ENCODE measurements at places on chromosomes 2 and 18. TPM values are rescaled to one million over a fixed set of nuclear protein-coding genes. Genes with fewer than 3 reads are reported as not detected.

DNA sequence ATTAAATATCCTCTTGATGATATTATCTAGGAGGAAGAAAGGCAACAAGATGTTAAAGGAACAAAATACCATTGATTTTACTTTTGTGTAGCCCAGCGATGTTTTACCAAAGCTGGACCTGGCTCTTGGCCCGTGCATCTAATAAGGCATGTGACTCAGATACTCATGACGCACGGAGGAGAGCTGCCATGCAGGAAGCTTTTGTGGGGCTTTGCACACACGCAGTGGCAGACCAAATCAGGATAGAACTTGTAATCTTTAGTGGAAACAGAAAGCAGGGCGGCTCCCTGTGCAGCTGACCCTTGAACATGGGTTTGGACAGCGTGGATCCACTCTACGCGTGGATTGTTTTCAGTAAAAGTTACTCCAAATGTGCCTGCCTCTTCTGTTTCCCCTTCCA is 190.0 kb downstream of the NAPG start:
- DNase-seq: no peak

GRCh38 chr2:238573065-238573778 is 146.5 kb downstream of the ASB1 start:
- DNase-seq: no peak

Gene CRACDL
- 0.46 TPM for total RNA-seq

- no peak for DNase-seq
Measured at GRCh38 chr2:226440127-226440918, 359.3 kb downstream of the IRS1 start.

Gene FBXO15
- total RNA-seq: 1.2 TPM

DNA sequence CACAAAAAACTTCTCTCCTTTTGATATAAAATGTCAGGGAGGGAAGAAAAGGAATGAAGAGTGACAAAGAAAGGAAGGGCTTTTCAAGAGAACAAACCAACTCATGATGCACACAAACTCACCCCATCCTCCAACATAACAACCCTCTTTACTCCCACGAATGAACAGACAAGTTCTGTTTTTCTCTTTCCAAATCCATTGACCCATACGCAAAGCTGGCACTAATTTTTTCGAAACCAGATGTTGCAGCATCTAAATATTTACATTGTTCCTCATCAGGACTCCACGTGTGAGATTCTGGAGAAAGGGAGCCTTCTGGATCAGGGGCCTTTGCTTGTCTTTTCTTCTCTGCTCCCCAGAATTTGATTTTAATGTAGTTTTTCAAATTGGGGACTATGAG is 143.3 kb upstream of the BCL2L11 start:
- no peak for DNase-seq

Gene NAT8
- total RNA-seq: not detected

DNA sequence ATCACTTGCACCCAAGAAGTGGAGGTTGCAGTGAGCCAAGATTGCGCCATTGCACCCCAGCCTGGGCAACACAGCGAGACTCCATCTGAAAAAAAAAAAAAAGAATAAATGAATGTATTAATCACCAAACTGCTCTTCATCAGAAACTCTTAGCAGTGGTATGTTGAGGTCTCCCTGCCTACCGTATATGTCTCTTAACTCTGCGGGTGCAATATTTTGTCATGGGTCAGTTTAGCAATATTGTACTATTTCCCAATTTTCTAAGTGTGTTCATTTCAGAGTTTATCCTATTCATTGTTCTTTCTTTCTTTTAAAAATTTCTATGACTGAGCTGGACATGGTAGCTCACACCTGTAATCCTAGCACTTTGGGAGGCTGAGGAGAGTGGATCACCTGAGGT is 37.9 kb upstream of the MAP4K3 start:
- DNase-seq: no peak
